Type B pancreatic cell (in vitro differentiated cells): ENCODE measurements at places on chromosomes 11 and 22. TPM values are rescaled to one million over a fixed set of nuclear protein-coding genes. Genes with fewer than 3 reads are reported as not detected.

- DNase-seq, result no peak
Observed at GRCh38 chr22:47019012-47019790, 256.8 kb downstream of the TBC1D22A start.

DNA sequence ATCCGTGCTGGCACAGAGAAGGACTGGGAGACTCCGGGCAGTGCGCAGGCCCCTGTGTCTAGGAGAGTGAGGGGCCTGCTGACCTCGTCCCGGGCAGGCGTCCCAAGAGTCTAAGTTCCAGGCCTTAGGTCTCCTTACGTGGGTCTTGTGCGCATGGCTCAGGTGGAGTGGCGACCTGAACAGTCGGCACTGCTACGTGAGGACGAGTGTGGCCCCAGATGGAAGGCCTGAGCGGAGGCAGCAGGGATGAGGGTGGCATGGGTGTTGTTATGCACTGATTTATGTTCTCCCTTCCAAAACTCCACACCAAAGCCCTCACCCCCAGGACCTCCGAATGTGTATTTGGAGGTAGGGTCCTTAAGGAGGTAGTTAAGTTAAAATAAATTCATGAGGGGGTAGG lies 20.7 kb upstream of the SEPTIN5 start:
- DNase-seq, result no peak

- no peak for DNase-seq
Observed at GRCh38 chr11:45662096-45662664, 3.2 kb downstream of the CHST1 start.

DNA sequence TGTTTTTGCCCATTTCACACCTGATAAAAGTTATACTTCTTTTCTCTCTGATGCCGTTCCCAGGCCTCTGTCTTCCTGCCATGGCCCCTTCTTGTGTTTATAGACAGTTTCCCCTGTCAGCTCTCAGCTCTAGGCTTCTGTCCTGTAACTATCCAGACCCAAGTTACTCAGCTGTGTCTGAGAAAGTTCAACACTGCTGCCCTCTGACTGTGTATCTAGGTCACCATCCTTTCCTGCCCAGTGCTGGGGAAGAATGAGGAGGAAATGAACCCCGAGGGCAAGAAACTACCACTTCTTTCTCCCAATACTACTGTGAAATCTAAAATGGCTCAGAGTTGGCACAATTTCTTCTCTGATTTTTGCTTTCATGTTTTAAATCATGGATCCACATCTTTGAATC lies 29.6 kb downstream of the SNX19 start:
- no peak for DNase-seq

GRCh38 chr11:123116486-123116885 lies 54.5 kb upstream of the HSPA8 start:
- no peak for DNase-seq

GRCh38 chr11:64056213-64056785 lies 20.6 kb downstream of the FLRT1 start:
- DNase-seq, result no peak

DNA sequence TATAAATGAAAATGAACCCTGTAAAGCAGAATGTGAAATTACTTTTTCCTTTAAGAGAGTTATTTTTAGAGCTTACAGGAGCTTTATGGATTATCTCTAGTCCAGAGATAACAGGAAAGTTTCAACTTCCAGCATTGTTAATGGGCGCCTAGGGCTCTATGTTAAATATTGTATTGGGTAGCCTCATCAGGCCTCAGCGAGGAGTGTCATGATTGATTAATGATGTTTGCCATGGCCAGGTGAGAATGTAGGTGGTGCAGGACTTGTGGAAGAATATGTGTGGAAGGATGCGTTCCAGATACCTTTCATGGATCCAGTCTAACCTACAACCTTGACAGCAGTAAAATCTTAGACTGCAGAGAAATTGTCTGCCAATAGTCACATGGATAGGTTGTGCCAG lies 50.6 kb downstream of the ME3 start:
- no peak for DNase-seq

The PHETA2 gene
- 4.1 and 11.9 TPM in 2 replicates for total RNA-seq

The MMP1 gene
- total RNA-seq, result 6.5 and 14.3 TPM in 2 replicates

The SMIM35 gene
- total RNA-seq, result 0.17 TPM in 1 of 2 replicates, not detected in the other
